ENCODE measurements at places on chromosomes 5 and 9. TPM values are rescaled to one million over a fixed set of nuclear protein-coding genes. Genes with fewer than 3 reads are reported as not detected.

DNA sequence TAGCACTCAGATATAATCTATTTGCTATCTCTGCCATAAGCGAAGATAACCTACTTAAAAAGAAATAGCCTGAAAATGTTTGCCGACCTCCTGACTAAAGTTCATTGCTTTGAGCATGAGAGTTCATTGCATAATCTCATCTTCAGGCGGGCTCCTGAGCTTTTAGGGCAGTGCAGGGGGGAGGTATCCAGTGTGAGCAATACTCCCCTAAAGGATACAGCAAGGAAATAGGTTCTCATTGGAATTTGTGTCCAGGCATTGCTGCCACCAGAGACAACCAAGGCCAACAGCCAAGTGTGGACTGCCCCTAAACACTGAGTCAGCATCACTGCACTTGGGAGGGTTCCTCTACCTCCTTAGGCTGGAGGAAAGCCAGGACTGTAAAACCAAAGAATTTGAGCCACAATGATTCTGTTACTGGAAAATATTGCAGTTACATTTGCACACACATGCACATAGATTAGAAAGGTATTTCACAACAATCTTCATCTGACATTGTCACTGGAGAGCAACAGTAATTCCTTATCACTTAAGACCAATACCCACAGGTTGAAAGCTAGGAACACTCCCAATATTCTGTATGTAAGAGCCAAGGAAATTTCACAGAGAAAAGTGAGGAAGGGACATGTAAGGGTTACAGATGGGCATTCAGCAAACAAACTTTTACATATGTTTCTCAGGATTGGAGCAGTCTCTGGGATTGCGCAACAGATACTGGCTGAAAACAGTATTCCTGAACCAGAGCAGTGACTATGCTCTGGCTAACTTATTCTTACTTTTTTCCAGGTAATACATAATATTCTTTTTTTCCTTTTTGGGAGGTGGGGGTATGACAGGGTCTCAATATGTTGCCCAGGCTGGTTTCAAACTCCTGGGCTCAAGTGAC is 98.6 kb upstream of the TLE1 start:
- H3K36me3 ChIP-seq: no peaks in the 10 kb centered on the region
- no peak for DNase-seq
- no peaks in the 10 kb centered on the region for H3K4me1 ChIP-seq
- H3K27me3 ChIP-seq: no peaks in the 10 kb centered on the region
- H3K27ac ChIP-seq: no peak overlapping the region

DNA sequence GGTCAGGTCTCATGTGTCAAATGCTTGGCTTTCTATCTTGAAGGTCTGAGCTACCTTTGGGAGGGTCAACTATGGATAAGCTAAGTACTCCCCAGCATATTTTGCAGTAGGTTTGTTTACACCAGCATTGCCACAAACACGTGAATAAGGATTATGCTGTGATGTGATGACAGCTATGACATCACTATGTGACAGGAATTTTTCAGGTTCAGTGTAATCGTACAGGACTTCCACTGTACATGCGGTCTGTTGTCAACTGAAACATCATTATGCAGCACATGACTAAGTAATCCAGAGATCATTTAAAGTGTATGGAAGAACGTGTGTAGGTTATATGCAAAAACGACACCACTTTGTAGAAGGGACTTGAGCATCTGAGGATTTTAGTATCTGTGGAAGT is 104.0 kb downstream of the FSTL4 start:
- no peak for DNase-seq
- no peaks in the 10 kb centered on the region for H3K27me3 ChIP-seq
- H3K27ac ChIP-seq: no peak overlapping the region
- H3K4me3 ChIP-seq: no peak overlapping the region
- no peaks in the 10 kb centered on the region for H3K4me1 ChIP-seq
- H3K36me3 ChIP-seq: no peaks in the 10 kb centered on the region

- H3K36me3 ChIP-seq: no peaks in the 10 kb centered on the region
- H3K27ac ChIP-seq: no peak overlapping the region
- no peak for DNase-seq
- no peaks in the 10 kb centered on the region for H3K27me3 ChIP-seq
- H3K4me1 ChIP-seq: no peaks in the 10 kb centered on the region
These were observed 134.7 kb downstream of the CDH6 start for GRCh38 chr5:31328040-31328733.

Gene DNAH5
- polyA plus RNA-seq: 0.02 TPM

Gene FLT4
- 4.6 TPM for polyA plus RNA-seq

All from spleen (tissue), 13 donors.